NCI-H1092 (cell line): ENCODE measurements at places on chromosomes 4 and X.

- no peak for DNase-seq
These were observed 3.5 kb downstream of the EPGN start for GRCh38 chr4:74311696-74312313.

GRCh38 chr4:185346975-185347601, 48.6 kb downstream of the LRP2BP start:
- no peak for DNase-seq

DNA sequence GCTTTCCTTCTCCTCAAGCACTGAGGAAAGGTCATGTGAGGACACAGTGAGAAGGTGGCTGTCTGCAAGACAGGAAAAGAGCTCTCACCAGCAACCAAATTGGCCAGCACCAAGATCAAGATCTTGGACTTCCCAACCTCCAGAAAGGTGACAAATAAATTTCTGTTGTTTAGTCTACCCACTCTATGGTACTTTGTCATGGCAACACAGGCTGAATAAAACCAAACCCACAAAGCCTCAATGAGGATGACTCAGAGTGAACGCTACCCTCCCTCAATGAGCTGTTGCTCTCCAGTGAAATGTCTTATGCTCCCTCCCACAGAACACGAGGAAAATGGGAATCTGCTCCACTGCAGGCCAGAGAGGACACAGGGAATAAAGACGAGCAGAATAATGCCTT, 244.1 kb downstream of the RAB28 start:
- DNase-seq = no peak

DNA sequence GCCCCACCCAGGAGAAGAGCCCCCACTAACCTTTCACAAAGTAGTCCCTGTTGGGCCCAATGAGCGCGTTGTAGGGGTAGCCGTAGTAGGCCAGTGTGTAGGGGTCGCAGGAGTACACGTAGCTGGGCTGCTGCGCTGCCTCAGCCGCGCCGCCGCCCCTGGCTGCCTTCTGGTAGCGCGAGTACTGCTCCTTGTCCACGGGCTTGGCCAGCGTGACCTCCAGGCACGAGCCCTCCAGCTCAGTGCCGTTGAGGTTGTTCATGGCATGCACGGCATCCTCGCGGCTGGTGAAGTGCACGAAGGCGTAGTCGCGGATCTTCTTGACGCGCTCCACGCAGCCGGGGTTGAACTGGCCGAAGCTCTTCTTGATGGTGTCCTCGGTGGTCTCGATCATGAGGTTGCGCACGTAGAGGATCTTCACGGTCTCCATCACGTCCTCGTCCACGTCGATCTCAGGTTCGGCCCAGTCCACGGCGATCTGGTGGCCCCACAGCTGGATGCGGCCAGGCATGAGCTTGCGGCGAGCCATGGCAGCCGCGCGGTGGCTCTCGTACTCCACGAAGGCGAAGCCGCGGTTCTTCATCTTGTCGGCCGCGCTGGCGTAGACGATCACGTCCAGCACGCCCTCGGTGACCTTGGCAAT, 102.7 kb downstream of the CHRNA9 start:
- DNase-seq = no peak

- no peak for DNase-seq
These were observed 85.4 kb downstream of the TIGD2 start for GRCh38 chr4:89196745-89197144.

- DNase-seq = no peak
These were observed 42.4 kb downstream of the CLCN4 start for GRCh38 chrX:10199212-10199611.

- no peak for DNase-seq
These were observed 63.8 kb upstream of the TAPT1 start for GRCh38 chr4:16289897-16290554.

GRCh38 chrX:45454290-45454689, 253.6 kb upstream of the DIPK2B start:
- DNase-seq = no peak

DNA sequence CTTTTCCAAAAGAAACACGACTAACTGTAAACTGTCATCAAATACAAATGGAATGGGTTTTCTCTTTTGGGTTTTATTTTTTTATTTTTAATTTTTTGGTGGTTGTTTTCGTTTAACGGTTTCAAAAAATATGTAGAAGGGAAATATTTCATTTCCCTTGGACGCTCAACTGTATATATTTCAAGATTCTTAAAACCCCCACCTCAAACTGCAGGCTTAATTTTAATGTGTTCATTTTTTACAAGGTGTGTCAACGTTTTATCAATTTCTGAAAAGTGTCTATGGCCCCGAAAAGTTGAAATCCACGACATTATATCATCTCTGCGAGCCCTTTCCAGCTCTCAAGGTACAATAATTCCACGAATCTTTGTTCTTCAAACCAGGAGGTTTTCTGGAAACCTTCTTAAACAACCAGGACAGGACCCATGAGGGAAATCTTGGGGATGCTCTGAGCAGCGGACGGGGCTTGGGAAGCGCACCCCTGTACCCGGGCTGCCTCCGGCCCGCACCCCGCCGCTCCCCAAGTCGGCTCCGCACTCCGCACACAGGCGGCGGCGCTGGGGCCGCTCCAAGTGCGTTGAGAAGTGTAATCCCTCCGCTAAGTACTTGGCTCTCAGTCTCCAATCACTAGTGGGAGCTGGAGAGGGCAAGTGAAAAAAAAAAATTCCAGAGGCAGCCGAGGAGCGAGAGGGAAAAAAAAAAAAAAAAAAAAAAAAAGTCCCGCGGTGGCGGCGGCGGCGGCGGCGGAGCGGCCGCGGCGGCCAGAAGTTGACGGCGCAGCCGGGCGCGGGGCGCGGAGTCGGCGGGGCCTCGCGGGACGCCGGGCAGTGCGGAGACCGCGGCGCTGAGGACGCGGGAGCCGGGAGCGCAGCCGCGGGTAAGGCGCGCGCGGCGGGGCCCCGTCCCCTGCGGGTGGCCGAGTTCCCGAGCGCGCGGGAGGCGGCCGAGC, at the start of gene BMPR1B:
BMPR1B (plus strand) TSS at position 764 of the 949 bp plus-strand sequence. CDS start 346,470 bp downstream, outside the sequence.
- no peak for DNase-seq

- no peak for DNase-seq
These were observed 640.7 kb downstream of the BCOR start for GRCh38 chrX:39456894-39457604.

- no peak for DNase-seq
These were observed 606 bp downstream of the EFHC2 start for GRCh38 chrX:44342866-44343265.

DNA sequence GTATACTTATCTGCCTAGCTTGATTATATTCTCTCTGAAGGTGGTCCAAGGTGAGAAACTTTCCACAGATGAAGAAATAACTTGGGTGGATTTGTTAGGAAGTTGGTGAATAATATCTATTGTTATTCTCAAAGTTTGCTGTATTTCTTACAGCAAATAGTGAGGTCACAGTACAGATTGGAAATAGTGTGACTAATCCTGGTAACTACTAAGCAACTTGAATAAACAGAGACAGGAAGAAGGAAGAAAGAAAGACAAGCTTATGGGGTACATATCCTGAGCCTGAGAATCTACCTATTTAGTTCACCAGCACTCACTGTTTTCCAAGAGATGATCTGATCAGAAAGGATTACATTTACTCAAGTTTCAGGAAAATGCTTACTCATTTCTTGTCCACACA, 1416.1 kb downstream of the RPA4 start:
- no peak for DNase-seq

GRCh38 chr4:76434901-76435527, at the start of gene SHROOM3:
TSS of gene SHROOM3 (plus strand) at chr4:76435229. CDS start at chr4:76436053, 824 bp downstream.
- DNase-seq = no peak

DNA sequence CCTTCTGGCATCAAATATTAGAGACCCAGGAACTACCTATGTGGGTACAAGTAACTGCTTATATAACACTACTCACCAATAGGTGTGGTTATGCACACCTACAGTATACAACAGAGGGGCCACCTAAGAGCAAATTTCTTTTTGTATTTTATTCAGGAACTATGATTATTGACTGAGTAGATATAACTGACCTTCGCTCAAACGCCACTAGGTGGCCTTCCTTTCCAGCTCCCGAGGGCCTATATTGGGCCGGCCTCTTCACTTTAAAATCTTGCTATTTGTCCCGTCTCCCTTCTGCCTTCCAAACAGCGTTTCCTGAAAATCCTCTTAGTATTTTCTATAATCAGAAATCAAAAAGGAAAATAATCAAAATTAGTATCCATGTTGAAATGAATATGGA, 19.9 kb upstream of the PABPC5 start:
- no peak for DNase-seq

DNA sequence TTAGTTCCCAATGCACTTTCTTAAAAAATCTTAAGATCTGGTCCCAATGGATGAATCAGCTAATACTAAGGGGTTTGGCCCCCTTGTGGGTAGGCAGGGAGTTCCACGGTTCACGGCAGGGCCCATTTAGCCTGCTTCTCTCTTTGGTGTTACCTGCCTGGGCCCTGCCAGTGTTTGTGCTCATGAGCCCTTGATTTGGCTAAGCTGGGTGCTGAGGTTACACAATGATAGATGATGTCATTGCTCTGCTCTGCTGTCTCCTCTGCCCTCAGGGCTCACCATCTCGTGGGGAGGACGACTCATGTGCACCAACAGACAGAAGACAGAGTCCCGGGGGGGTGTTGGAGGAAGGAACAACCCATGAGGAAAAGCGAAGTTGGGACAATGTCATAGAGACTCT, 24.4 kb downstream of the RTL5 start:
- DNase-seq = no peak

- no peak for DNase-seq
These were observed 452.5 kb downstream of the IL15 start for GRCh38 chr4:142088906-142089305.

GRCh38 chrX:55839485-55839884, 121.9 kb downstream of the RRAGB start:
- no peak for DNase-seq

DNA sequence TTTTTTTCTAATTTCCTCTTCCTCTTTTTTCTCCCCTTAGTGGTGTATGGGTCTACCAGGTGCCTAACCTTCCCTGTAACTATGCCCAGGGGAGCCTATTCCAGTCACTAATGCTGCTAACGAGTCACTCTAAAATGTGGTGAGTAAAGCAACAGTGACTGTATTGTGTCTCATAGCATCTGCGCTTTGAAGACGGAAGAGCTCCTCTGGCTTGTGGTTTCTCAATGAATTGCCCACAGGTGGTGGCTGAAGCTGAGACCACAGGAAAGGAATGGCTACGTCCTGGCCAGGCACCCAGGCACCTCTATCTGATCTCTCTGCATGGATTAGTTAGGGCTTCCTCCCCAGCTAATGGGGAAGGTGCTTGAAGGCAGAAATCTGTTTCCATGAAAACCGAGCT, 763.5 kb upstream of the FRG1 start:
- no peak for DNase-seq

DNA sequence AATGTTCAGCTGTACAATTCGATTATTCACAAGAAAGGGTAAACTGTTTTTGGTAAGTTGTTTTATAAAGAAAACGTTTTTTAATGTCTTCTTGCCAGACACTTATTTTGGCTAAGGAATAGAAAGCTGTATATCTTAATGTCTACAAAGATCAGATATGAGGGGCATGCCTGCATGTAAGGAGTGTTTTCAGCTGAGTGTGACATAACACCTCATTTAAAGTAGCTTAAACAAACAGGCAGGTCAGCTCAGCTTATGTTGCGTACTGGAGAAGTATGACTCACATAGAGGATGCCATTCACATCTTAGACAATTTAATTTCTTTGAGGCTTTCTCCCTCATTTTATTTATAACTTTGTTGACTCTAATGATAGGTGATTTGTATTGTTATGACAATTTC, 30.4 kb downstream of the LAMTOR3 start:
- no peak for DNase-seq

DNA sequence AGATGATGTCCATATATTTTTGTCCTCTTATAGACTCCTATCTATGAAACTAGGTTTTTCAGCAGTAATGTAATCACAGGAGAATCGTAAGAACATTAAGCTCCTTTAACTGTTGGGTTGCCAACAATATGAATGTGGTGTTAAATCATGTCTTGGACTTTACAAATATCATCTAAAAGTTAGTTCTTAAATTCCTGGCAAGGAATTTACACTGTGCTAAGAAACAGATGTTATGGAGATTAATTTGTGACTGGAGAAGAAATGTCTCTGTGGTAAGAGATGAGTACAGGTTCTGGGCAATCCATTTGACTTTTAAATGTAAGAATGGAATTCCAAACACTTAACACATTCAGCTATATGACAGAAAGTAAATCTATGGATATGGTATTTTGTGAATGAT, 34.6 kb downstream of the CNKSR2 start:
- no peak for DNase-seq

- no peak for DNase-seq
These were observed 168.5 kb downstream of the PDGFC start for GRCh38 chr4:156803056-156803455.

DNA sequence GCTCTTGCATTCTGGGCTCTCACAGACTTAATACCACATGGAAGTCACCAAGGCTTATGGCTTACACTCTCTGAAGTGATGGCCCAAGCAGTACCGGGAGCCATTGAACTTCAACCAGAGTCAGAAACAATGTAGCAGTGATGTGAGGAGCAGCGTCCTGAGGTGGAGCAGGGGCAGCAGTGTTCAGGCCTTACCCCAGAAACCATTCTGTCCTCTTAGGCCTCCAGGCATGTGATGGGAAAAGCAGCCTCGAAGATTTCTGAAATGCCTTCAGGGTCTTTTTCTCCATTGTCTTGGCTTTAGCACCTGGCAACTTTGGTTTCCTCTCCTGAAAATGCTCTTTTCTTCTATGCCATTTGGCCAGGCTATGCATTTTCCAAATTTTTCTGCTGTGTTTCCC, 22.8 kb upstream of the PIN4 start:
- no peak for DNase-seq

DNA sequence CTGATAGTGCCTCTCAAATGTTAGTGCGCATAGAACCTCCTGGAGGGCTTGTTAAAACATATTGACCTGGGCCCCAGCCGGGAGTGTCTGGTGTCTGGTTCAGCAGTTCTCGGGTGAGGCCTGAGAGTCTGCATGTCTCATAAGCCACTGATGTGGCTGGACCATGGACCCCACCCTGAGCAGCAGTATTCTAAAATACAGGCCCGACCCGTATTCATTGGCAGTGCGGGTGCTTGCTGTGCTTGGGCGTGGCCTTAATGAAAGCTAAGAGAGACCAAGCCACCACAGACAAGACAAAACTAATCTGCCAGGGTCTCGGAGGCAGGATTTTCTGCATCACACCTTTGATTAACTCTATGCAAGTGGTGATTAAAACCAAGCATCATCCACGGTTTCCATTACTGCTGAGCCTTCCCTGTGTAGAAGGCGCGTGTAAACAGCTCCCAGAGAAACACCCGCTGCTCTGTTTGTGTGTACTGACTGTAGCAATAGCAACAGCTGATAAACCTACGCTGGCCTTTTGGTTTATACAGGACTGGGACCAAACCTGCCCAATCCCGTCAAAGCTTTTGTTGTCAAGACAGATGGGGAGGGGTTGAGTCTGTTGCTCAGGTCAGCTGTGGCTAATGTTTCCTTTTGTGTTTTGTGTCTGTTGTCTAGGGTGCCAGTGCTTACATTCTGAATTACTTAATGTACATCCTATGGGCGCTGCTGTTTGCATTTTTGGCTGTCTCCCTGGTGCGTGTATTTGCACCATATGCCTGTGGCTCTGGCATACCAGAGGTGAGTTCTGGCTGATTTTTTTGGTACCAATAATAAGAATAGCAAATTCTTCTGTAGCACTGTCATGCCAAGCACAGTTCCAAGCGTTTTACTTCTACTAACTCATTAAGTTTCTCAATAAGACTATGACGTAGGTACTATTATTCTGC, 40.8 kb downstream of the CLCN4 start:
- no peak for DNase-seq

- no peak for DNase-seq
These were observed 1118.3 kb downstream of the C4orf33 start for GRCh38 chr4:130214268-130214667.
